WERI-Rb-1 (cell line): ENCODE measurements at places on chromosomes 2 and 18.
A peak's percentile ranks its signal among the peaks of the same experiment; 100 is the strongest.

DNA sequence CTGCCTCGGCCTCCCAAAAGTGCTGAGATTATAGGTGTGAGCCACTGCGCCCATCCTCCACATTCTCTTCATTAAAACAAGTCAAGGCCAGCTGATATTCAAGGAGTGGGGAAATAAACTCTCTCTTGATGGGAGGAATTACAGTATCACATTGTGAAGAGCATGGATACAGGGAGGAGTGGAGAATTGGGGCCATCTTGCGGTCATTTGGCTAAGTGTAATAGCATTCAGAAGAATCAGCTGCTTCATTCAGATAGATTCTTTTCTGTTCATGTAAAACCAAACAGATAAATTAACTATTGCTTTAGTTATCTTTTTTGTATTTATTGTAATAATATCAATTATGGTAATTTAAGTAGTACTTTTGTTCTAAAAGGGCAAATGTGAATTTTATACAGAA, 156.3 kb downstream of the UBR3 start:
- DNase-seq, result no peak

DNA sequence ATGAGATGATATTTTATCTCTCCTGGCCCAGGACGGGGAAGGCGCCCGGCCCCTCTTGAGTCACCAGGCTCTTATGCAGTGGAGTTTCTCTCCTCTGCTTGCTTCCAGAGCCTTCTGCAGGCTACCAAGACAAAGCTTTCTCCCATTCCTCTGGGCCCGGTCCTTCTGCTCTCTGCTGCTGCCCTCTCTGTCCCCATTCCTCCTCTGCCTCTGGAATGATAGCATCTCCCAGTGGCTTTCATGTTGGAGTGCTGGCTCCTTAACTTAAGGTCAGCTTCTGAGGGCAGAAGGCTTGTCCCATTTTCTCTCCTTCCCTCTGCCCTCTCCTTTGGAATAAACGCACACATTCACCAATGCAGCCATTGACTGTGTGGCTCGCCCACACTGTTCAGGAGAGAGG, 86.2 kb downstream of the SDC1 start:
- DNase-seq, result no peak

DNA sequence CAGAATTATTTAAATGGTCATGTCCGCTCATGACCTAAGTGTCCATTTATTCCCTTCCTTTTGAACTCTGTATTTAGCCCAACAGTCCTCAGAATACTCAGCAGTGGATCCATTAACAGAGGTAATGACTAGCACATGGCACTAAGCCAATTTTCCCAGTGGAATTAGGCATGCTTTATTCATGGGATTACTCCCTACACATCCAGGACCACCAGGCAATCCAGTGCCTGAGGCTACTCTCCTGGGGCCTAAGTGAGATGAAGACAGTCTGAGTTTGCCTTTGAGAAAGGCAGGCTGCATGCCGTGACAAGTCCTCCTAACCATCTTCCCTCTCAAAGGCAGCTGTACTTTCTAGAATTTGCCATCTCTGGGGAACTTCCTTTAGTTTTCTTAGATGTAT, 128.6 kb downstream of the SPOPL start:
- DNase-seq, result no peak

GRCh38 chr2:42877511-42877910, 85.1 kb upstream of the HAAO start:
- no peak for DNase-seq

DNA sequence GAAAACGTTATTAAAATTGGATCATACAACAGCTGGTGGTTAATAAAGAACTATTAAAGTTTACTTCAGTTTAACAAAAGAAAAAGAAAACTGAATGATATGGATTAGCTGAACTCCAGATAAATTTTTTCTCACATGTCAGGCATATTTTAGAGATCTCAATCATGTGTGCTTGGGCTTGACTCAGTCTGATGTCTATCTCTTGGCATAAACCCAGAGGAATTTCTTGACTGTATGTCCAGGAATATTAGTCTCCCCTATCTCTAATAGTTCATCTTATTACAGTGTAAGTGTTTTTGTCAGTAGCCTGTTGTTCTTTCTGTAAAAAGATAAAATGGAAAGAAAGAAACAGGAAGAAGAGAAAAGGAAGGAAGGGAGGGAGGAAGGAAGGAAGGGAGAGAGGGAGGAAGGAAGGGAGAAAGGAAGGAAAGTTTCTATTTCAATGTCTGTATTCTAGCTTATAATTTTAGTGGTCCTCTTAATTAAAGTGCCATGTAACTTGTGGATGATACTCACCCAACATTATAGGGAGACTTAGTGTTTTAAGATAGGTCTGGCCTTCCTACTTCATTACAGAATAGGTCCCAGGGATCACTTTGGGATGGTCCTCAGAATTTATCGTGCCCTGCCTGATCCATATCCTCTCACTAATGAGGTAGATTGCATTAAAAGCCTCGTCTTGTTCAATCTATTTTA, 99.7 kb upstream of the UGP2 start:
- no peak for DNase-seq

GRCh38 chr18:46412916-46413315, 244.1 kb downstream of the LOXHD1 start:
- DNase-seq, result no peak

DNA sequence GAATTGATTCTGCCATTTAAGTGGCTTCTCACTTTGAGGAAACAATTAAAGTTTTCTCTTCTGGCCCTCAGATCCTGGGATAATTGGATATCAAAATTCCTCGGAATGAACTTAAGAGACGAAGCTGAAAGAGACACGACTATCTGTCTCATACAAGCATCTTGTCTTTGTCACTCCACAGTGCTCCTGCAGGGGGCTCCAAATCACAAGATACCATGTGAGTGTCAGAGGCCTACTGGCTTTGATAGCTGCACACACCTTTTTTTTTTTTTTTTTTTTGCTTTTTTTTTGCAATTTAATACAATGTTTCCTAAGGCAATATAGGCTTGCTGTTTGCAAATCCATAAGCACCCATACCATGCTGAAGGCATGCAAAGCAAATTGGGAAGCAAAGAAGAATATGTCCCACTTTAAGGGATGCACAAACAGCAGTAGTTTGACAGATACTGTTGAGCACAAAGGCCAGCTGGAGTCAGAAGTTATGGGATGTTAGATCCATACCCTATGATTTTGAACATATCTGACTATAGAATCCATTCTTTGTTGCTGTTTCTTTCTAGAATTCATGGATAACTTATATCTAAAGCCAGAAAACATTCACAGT, 109.0 kb upstream of the CBLN2 start:
- peak; percentile 83 for DNase-seq

- DNase-seq, result no peak
Measured at GRCh38 chr2:188494906-188495305, 203.2 kb downstream of the GULP1 start.

DNA sequence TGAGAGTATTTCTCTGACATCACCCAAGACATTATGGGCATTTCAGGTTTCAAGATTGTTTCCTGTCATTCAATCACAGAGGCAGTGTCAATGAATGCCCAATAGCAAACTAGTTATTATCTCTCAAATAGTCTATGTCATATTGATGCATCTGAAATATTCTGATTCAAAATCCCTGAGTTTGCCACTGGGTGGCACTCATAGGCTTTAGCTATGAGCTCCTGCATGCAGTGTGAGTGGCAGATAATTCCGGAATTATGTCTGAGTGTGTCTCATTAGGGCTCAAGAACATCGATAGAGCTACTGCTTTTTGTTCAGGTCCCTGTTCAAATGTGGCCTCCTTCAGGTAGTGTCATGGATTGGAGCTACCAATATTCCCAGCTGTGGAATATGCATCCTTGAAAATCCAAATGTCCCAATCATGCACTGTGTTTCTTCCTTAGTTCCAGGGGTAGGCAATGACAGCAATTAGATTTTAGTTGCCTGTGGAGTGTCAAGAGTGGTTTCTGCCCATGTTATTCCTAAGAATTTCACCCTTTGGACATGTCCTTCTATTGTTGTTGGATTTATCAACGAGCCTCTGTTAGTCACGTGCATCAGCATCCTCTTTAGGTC, 7.8 kb upstream of the OR6B3 start:
- DNase-seq, result peak; percentile 53
